ENCODE measurements at places on chromosomes 3 and 15. TPM values are rescaled to one million over a fixed set of nuclear protein-coding genes. Genes with fewer than 3 reads are reported as not detected.

IL20RB gene
- total RNA-seq = 288 TPM

CYP1A1 gene
- 3.8 TPM for total RNA-seq

C3orf20 gene
- not detected for total RNA-seq

CHDH gene
- total RNA-seq = 14.9 TPM

RTP1 gene
- total RNA-seq = not detected

LRRIQ4 gene
- total RNA-seq = not detected

PP2D1 gene
- total RNA-seq = not detected

PEX5L gene
- not detected for total RNA-seq

SHC4 gene
- total RNA-seq = 2.3 TPM

NANOGP8 gene
- total RNA-seq = not detected

ZNF80 gene
- total RNA-seq = not detected

CLDN1 gene
- total RNA-seq = 1,148 TPM

PATL2 gene
- 0.32 TPM for total RNA-seq

Measured in lower leg skin (tissue), 4 donors.